ENCODE measurements at places on chromosomes 11 and 22.

- DNase-seq = no peak
Observed at GRCh38 chr11:8624698-8625097, 30.7 kb upstream of the STK33 start.

DNA sequence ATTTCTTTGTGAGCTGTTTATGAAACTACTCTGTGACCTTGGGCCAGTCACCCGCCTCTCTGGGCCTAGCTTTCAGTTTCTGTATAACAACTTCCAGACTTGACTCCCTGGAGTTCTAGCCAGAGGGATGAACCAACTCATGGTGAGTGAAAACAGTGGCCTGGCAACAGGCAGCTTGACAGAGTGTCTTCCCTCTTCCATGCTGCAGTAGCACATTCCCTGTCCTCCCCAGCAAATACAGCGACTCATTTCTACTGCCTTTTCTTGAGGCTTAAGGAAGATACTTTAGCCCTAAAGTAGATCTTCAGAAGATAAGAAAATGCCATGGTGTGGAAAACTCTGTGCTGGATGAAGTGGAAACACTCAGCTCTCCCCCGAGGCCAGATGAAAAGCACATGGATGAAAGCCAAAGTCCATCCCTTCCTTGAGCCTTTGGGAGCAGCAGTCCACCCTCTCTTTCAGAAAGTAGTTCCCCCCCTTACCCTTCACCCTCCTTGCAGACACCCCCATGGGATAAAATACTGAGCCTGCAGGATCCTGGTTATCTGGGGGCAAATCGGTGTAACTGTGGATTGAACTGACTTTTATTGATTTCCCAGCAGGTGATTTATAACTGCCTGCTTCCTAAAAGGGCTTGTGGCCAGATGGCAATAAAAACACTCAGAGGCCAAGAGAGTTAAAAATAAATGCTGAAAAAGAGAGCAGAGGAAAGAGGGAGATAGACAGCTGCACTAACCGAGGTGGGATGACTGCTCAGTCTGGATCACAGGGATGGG is 24.1 kb downstream of the IRAG1 start:
- DNase-seq = no peak

- no peak for DNase-seq
Observed at GRCh38 chr11:129317571-129317970, 58.1 kb upstream of the BARX2 start.

DNA sequence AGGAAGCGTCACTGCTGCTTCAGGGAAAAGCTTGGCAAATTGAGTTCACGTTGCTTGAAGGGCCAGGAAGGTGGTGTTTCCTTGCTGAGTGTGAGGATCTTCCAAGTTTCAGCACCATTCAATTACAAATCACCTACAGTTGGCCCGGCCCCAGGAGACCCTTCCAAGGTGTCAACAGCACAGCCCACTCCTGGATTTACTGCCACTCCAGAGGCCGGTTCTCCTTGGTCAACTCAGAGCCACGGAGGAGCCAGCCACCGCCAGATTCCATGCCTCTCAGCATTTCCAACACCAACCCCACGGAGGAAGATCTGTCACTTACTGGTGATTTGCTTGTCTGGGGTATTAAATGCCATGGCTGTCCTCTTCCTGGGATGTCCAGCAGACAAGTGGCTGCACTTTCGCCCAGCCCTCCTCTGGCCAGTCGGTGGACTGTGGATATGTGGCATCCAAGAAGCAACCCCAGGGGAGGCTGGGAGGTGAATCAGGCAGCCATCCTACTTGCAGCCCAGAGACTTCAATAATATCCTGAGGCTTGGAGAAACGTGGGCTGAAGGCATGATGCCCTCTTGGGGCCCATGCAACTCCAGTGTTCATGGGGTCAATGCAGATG is 74.1 kb upstream of the SHANK2 start:
- no peak for DNase-seq

- no peak for DNase-seq
Observed at GRCh38 chr22:47337161-47337621, 574.7 kb downstream of the TBC1D22A start.

DNA sequence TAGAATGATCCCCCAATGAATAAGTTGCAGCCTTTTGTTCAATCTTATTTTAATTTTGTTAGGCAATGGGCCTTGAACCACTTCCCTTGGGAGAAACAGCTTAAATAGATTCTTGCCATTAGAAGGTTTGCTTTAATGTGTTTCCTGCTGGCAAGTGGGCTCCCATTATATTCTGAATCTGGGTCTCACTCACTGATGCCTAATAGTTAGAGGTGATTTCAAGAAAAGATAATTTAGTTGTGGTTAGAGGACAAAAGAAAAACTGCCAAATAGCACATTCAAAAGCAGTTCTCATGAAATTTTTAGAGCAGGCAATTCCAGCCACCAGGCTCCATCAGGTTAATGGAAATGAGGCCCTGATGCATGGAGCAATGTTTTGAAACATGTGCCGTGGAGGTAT is 362.6 kb upstream of the CHORDC1 start:
- DNase-seq = no peak

DNA sequence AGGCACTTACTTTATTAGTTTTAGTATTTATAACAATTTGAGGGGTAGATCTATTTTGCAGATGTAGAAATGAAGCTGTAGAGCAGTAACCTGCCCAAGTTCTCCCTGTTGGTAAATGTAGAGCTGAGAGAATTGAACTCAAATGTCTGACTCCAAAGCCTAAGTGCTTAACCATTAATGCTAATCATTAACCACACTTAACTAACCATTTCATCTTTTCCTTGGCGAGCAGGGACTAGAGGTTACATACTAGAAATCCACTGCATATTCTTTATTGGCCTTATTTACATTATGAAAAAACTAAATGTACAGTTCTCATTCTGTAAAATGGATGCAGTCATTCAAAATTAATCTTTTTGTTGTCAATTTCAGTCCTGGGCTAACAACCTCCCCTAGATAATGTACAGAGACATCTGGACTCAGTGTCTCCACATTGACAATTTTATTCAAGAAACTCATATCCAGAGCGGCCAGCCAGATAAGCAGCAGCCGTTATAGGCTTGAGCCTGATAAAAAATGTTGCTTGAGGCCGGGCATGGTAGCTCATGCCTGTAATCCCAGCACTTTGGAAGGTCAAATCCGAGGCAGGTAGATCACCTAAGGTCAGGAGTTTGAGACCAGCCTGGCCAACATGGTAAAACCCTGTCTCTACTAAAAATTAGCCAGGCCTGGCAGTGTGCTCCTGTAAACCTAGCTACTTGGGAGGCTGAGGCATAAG is 76.7 kb upstream of the PICALM start:
- DNase-seq = no peak

DNA sequence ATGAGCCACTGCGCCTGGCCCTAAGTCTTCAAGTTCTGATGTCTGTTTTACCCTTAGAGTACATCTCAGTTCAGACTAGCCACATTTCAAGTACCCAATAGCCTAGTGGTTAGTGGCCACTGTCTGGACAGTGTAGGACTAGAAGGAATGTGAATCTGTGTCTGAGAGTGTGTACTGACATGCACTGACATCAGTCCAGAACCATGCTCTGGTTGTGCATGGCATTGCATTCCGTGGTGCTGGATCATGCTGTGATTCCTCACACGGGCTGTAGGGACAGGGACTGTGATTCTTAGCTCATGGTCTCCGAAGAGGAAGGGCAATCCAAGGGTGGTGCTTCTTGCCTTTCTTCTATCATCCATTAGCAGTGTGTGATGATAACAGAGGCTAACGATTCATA is 41.1 kb downstream of the AMOTL1 start:
- DNase-seq = no peak

DNA sequence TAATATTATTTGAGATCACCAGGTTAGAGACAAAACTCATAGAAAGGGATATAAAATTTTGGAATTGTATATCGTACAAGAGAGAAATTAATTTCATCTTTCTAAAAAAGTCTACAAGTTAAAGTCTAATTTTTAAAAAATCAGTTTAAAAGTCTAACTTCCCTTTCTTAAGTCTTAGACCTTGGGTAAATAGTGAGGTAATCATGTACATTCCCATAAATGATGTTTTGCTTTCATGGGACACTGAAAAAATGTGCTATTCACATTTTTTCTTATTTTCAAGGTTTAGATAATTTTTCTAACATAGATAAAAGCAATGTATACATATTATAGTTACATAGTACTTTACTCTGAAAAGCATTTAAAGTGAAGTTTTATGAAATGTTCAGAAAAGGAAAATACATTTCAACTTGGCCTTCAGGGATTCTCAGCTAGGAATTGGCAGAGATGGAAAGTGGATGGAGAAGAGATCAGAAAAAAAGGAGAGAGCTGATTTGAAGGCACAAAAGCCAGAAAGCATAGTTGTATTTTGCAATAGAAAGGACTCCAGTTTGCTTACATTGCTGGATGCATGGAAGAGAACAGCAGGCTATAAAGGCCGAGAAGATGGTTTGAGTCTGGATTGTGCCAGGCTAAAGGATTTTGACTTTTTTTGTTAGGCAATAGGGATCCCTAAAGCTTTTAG is 194.0 kb downstream of the CASP12 start:
- no peak for DNase-seq

Data from left cardiac atrium (tissue), 4 donors.